ENCODE measurements at places on chromosomes 1 and 21.

DNA sequence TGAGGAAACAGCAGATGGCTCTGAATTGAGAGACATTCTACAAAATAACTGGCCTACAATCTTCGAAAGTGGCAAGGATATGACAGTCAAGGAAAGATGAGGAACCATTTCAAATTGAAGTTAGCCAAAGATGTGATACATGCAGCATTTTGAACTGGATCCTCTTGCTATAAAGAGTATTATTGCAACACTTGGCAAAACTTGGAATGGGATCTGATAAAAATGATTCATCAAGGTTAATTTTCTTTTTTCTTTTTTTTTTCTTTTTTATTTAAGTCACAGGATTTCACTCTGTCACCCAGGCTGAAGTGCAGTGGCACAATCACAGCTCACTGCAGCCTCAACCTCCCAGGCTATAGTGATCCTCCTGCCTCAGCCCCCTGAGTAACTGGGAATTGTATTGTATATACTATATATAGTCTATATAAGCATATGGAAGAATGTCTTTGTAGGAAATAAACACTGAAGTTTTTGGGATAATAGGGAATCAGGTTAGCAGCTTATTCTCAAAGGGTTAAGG, 49.8 kb upstream of the GJA8 start:
- no peak for DNase-seq

DNA sequence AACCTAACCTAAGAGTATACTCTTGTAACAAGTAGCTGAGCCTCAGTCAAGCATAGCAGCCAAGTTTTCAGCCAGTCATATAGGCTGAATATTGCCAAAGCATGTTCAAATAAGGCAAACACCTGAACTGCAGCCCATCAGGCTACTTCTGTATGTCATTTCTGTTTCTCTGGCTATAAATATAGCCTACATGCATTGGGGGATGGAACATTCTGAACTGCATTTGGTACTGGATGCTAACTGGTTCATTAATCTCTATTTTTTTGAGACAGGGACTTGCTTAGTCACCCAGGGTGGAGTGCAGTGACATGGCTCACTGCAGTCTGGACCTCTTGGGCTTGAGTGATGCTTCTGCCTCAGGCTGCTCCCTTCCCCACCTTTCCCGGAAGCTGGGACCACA, 37.3 kb downstream of the MAST2 start:
- DNase-seq: peak; percentile 71

- no peak for DNase-seq
Measured at GRCh38 chr21:25953196-25953595, 217.4 kb downstream of the APP start.

DNA sequence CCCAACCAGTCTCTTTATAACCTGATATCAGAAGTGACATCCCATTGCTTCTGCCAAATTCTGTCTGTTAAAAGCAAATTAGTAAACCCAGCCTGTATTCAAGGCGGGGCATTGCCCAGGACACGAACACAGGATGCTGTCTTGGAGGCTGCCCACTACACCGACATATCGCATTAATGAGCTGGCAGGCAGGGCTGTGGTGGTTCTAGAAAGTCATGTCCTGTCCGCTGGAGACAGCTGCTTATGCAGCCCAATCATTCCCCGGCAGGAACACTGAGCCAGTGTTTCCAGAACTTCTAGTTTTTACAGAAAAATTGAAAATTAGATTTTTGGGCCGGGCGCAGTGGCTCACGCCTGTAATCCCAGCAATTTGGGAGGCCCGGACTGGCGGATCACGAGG, 19.3 kb downstream of the C1orf167 start:
- no peak for DNase-seq

GRCh38 chr1:156493742-156494141, 6.8 kb downstream of the MEF2D start:
- DNase-seq: no peak

DNA sequence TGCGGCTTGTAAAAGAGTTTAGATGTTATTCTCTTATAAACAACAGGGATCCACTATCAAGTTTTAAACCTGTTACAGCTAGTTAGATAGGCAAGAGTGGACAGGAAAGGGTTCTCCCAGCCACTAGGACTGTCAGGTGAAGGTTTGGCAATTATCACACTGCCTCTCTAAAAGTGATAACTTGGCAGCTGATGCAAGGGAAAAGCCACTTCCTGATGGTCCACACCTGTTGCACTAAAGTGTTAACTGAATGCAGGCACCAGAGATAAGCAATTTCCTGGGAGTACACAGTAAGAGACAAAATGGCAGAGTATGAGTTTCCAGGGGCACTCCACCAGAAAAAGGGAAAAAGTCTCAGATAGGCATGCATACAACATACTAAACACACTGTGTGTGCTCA, 99.4 kb downstream of the VAV3 start:
- no peak for DNase-seq

DNA sequence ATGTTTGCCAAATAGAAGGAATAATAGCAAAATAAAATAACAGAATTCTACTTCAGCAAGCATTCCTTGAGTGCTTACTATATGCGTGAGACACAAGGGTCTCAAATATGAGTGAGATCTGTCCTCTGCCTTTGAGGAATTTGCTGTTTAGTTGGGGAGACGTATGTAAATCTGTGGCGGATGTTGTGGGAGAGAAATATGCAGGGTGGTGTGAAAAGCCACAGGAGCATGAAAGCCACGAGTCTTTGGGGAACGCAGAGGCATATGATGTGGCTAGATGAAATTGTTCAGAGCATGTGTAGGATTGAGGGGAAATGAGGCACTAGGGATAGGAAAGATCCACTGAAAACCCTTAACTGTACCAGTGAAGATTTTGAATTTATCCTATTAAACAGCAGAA, 244.4 kb downstream of the PBX1 start:
- DNase-seq: no peak

DNA sequence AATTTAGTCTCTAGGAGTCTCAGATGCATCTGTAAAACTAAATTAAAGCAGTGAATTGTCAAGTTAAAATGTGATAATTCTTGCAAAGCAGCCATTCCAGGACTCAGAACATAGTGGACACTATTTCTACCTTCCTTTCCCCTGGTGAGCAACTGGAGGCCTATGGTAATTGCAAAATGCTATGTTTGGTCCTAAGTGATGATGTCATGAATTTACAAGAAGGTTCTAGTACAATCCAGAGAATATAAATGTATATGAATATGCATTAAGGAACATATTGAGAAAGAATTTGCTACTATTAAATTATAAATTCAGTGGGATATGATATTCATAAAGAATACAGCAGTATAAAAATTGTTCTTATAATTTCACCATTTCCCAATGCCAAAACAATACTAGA, 32.6 kb downstream of the OMA1 start:
- DNase-seq: no peak

GRCh38 chr1:201566529-201566823, 27.5 kb downstream of the NAV1 start:
- no peak for DNase-seq

DNA sequence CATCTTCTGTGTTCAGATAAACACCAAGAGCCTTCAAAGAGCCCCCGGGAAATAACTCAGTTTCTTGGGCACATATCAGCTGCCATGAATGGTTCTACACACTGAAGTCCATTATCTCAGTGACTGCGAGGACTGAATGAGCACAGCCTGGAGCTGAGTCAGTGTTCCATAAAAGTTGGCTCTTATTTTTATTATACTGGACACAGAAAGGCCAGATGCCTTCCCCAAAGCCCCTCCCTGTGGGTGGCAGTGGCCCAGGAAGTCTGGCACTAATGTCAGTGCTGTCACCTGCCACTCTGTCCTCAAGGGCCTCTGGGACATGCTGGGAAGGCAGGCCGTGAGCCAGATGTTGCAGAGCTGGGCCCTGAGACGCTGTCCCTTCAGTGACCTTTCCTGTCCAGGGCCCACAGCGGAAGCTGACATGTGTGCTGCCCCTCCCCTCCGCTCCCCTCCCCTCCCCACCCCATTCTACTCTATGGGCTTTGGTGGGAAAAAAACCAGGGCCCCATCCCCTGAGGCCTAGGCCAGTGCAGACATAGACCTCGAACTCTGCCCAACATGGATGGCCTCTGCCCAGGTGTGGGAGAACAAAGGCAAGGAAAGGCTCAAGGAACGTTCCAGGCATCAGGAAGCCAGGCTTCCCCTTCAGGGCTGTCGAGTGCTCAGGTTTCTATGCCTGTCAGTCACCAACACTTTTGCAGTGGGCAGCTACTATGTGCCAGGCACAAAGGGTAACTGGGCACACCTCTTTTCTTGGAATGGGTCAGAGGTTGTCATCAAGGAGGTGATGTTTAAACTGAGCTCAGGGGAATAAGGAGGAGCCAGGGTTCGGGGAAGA, 22.4 kb upstream of the NPPB start:
- peak; percentile 75 for DNase-seq

GRCh38 chr1:18324246-18324645, 156.5 kb upstream of the KLHDC7A start:
- no peak for DNase-seq

GRCh38 chr21:41228492-41228891, 60.5 kb downstream of the BACE2 start:
- no peak for DNase-seq

DNA sequence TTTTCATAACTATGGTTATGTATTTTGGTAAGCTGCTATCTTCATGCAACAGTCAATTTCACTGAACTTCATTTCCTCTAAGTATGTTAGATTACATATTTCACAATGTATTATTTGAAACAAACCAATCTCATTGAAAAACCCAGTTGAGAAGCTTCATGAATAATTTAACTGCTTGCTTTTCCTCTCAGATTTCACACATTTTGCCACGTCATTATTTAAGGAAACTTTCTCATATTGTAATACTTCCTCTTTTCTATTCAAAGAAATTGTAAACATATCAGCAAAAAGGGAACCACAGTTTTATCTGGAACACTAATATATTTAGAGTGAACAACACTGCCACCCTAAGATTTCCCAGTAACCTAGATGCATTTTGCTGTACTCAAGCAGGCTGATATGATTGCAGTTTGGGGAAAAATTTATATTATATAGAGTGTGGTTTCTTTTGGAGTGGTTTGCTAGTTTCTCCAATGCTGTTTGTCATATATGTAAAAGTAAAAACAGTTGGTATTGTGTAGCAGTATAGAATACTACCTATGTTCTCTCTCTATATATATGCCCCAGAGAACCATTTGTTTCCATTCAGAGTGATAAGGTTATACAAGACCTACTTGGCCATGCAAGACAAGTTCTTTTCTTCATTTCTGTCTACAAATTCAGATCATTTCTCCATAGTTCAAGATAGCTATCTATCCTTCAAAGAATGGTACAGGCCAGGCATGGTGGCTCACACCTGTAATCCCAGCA, 28.4 kb upstream of the AHCTF1 start:
- no peak for DNase-seq

- DNase-seq: no peak
Measured at GRCh38 chr1:37438037-37438868, 36.1 kb upstream of the ZC3H12A start.

DNA sequence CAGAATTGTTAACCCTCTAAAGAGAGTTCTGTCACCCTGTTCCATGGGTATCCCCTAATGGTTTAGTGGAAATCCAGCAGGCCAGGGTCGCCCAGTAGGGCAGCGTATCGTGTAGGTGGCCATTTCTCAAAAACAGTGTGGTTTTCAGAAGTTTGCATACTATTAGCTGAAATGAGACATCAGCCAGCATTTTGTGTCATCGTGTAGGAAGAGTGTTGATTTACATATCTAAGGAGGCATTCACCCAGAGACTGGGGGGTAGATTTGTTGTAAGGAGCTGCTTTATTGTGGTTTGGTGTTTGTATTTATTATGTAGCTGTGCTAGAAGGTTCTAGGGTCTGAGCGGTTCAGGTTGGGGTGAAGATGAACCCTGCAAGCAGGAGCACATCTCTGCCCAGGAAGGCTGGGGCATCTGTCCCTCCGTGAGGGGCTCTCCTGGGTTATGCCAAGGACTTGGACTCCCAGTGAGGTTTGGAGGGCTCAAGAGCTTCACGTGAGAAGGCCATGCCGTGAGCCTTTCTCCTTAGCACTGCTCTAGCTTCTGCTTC, 174.4 kb downstream of the PGBD5 start:
- no peak for DNase-seq

- DNase-seq: no peak
Measured at GRCh38 chr1:100757946-100758345, 38.4 kb downstream of the VCAM1 start.

DNA sequence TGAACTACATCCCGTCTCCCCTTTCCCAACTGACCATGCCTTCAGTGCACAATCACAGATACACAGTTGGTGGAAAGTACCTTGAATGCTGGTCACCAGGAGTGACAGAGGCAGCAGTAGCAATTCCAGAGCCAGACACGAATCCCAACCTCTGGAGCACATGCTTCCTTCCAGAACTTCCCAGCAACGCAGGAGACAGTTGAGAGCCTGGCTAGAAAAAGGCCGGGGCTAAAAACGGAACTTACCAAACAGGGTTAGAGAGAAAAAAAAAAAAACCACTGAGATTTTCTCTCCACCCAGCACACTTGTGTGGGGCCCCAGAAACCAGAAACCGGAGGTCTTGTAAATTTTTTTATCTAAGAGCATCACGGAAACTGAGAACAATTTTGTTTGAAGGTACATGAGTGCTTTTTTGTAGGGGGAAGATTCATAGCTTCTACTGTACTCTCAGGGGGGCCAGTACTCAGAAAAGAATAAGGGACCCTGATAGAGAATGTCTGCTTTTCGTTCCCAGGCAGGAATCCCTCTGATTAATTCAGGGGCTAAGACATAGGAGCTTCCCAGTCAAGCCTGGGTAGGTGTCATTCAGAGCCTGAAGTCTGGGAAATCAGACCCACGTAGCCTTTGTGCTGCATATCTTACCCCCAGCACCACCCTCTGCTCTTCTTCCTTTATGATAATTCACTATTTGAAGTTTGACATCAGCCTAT, at the start of gene CD48:
CD48 (minus strand) TSS at position 221 of the 710 bp plus-strand sequence; CDS start at position 162, 59 bp downstream.
- no peak for DNase-seq

DNA sequence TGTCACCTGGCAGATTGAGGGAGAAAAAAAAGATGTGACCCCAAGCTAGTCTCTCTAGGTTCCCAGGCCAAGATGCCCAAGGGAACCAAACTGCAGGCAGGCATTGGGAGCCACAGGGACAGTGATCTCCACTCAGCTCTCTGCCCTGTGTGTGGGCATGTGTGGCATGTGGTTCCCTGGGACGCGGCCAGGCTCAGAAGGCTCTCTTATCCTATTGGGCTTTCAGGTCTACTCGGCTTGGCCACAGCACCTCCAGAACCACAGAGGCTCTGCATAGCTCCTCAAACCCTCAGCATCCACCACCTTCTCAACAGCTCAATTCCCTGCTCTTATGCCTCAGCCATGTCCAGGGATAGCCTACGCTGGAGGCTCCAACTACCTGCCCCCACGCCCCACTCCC, 22.0 kb downstream of the IQGAP3 start:
- DNase-seq: no peak

DNA sequence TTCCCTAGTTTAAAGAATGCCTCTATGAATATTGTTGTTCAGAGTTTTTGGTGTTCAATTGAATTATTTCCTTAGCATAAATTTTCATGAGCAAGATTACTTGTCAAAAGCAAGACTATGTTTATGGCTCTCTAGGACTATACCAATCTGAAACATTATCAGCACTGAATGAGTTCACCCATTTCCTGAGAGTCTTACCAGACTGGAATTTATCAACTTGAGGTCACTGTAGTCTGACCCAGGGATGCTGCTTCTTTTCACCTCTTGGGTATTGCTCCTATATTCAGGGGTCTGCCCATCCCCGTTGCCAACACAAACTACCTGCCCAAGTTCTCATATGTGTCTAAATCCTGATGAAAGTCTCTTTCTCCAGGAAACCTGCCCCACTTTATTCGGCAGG, 42.6 kb downstream of the OPTC start:
- no peak for DNase-seq
